ENCODE measurements at places on chromosomes 1 and 21.

GRCh38 chr1:208643005-208643597 is 398.9 kb upstream of the PLXNA2 start:
- DNase-seq, result no peak

GRCh38 chr1:47677241-47677940 is 239.5 kb downstream of the FOXD2 start:
- no peak for DNase-seq

GRCh38 chr1:6867729-6868659 is 82.7 kb downstream of the CAMTA1 start:
- DNase-seq, result no peak

GRCh38 chr1:44254392-44254910 is 41.2 kb downstream of the DMAP1 start:
- DNase-seq, result no peak

- DNase-seq, result no peak
Measured at GRCh38 chr21:14833241-14833640, 231.6 kb downstream of the NRIP1 start.
